ENCODE measurements at places on chromosomes 3 and 15. TPM values are rescaled to one million over a fixed set of nuclear protein-coding genes. Genes with fewer than 3 reads are reported as not detected.

DNA sequence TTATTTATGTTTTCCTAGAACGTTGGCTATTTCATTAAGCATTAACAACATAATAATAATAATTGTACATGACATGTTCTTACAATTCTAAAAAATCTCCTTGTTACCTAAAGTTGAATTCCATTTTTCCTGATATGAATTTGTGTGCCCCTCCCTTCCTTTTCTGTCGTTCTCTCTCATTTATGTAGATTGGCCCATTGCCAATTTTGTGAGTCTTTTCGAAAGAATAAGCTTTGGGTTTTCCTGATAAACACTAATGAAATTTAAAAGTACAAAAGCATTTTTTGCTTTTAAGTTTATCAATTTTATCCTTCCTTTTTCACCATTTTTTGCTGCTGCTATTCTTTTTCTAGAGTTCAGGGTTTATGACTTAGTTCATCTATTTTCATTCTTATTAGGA lies 44.9 kb downstream of the PRR23E start:
- H3K27me3 ChIP-seq = peaks cover 13% of the 10 kb centered on the region
- H3K27ac ChIP-seq = no peak overlapping the region
- no peak for DNase-seq

Gene PSMD6
- 109 TPM for total RNA-seq

GRCh38 chr3:190492129-190492528 lies 21.8 kb upstream of the IL1RAP start:
- no peak for DNase-seq
- no peak overlapping the region for H3K27ac ChIP-seq
- H3K27me3 ChIP-seq = no peaks in the 10 kb centered on the region
- H3K4me3 ChIP-seq = no peak overlapping the region
- no peaks in the 10 kb centered on the region for H3K4me1 ChIP-seq

GRCh38 chr3:28947751-28948150 lies 333.1 kb upstream of the RBMS3 start:
- no peak overlapping the region for H3K4me3 ChIP-seq

GRCh38 chr3:58490860-58491501 lies 915 bp upstream of the KCTD6 start:
- no peak for DNase-seq
- H3K27me3 ChIP-seq = no peaks in the 10 kb centered on the region
- H3K4me3 ChIP-seq = peak overlapping the region; percentile 67
- no peaks in the 10 kb centered on the region for H3K36me3 ChIP-seq
- peaks cover 5% of the 10 kb centered on the region for H3K4me1 ChIP-seq
- H3K27ac ChIP-seq = no peak overlapping the region

DNA sequence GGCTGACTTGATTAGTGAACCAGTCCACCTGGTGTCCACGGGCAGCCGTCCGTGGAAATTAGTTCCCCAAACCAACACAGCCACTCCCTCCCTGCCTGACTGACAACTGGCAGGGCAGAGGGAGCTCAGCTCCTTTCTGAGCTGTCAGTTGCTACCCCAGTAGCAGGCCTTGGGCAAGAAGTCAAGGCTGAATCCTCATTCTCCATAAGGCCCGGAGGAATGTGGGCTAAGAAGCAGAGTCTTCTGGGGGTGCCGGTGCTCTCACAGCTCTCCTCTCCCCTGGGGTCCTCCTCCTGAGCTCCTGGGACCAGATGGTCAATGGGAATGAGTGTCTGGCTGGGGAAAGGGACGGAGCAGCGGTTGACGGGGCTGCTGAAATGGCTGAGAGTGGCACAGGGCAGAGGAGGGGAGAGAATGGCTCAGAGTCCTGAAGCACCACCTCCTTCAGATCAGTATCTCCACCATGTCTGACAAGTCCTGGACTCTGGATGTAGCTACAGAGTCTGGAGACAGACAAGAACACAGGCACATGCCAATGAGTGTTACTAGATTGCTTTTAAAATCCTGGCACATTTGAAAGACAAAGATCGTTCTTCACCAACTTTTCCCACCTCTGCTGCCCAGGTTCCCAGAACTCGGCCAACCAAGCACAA lies 16.9 kb downstream of the AMOTL2 start:
- peaks cover 20% of the 10 kb centered on the region for H3K4me1 ChIP-seq
- no peak overlapping the region for H3K4me3 ChIP-seq
- H3K27me3 ChIP-seq = no peaks in the 10 kb centered on the region

Gene RASL12
- total RNA-seq = 27.2 TPM
